ENCODE measurements at places on chromosomes 2 and 18. TPM values are rescaled to one million over a fixed set of nuclear protein-coding genes. Genes with fewer than 3 reads are reported as not detected.

DNA sequence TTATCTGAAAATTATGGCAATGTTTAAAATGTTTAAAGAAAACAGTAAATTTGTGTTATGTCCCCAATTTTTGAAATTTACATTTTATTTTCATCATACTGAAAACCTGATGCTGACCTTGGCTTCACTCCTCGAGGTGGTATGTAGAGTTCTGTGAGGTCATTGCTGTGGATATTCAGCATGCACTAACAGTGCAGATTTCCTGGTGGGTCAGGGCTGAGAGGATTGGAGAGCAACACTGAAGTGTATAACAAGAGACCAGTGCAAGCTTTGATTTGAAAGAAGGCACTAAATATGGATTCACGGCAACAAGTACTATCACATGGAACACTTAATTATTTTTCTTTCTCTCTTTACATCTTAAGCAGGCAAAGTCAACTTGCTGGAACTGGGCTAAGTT is 134.1 kb downstream of the SLC8A1 start:
- no peak for DNase-seq

DNA sequence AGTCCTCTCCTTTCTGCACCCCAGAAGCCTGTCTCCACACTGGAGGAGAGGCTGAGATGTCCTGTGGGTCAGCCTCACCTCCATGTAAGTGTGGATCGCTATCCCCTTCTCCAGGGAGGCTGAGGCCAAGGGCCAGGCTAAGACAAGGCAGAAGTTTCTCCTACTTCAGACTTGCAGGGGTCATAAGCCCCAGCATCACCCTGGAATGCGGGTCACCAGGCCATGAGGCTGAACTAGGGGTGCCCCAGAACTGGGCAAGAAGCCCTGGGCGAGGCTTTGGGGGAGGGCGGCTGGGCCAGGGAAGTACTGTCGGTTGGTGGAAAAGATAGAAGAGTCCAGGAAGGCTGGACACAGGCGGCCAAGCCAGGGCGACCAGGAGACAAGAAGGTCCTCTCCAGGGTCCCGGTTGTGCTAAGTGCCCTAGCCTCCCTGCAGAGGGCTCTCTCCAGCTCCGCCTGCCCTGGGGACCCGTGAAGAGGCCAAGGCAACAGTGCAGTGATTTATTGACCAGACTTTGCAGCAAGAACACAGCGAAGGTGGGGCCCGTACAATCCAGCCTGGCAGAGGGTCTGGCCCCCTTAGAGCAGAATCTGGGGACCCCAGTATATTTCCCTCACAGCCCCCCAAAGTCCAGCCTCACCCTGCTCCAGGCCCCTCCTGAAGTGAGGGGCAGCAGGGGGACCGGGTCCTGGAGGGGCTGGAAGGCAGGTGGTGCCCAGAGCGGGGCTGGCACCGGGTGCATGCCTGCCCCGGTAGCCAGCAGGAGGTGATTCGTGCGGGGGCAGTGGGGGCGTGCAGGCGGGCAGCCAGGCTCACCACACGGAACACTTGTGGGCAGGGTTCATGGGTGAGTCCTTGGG is 8.1 kb downstream of the ECEL1 start:
- peak; percentile 32 for DNase-seq

GRCh38 chr2:21449881-21450280 is 326.1 kb downstream of the TDRD15 start:
- no peak for DNase-seq

FAM124B gene
- total RNA-seq = 4.8 TPM

GRCh38 chr2:48471048-48471474 is 58.9 kb upstream of the STON1 start:
- no peak for DNase-seq

- DNase-seq = peak; percentile 30
Observed at GRCh38 chr2:3462493-3463104, 56.7 kb downstream of the ADI1 start.

Data from lower lobe of right lung (tissue), 2 donors.